ENCODE measurements at places on chromosomes 1 and 21.
A peak's percentile ranks its signal among the peaks of the same experiment; 100 is the strongest.

GRCh38 chr1:39992234-39992633 is 37.3 kb downstream of the MFSD2A start:
- DNase-seq: peak; percentile 33

DNA sequence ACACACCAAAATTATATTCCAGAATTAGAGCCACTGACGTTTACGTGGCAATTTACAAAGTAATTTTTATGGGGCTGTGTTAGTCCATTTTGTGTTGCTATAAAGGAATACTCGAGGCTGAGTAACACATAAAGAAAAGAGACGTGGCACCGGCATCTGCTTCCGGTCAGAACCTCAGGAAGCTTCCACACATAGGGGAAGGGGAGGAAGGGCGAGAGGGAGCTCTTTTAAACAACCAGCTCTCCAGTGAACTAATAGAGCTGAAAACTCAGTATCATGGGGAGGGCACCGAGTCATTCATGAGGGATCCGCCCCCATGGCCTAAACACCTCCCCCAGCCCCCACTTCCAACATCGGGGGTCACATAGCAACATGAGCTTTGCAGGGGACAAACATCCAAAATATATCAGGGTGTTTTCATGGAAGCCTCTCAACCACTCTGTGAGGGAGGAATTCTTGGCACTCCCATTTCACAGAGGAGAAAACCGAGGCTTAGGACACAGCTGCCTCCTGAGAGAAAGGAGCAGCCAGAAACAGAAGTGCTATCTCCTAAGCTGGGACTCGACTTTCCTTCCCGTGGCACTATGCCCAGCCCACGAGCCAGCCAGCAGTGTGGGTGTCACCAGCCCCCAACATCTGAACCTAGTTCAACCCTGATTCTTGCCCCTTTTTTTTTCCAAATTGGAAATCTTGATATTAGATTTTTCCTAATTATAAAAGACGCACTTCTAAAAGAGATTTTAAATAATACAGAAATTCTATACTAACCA is 29.2 kb downstream of the MIS18A start:
- no peak for DNase-seq

GRCh38 chr1:244204004-244204403 is 152.9 kb downstream of the ZBTB18 start:
- no peak for DNase-seq

DNA sequence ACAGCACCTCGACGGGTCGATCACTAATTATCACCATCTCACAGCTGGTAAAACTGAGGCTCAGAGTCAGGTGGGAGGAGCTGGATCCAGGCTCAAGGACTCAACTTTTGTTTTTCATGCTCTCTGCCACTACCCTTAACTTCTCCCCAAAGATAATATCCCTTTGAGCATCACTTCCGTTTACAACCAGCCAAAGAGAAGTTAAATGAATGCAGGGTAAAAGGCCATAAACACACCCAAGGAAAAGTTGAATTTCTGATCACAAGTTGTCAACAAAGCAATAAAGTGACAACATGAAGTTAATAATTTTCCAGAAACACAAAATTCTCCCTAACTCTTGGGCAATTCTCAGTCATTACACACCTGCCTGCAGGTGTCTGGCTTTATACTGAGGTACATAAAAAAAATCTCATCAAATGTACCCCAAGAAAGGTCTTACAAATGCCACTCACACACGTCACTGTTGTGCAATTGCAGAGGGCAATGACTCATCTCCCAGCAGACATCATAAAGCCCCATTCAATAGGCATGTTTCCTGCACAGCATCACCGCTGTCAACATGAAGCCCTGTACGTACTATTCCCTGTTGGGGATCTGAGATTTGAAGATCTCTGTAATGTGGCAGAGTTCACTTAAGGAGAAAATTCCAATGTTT is 3.4 kb downstream of the OR2T11 start:
- no peak for DNase-seq

DNA sequence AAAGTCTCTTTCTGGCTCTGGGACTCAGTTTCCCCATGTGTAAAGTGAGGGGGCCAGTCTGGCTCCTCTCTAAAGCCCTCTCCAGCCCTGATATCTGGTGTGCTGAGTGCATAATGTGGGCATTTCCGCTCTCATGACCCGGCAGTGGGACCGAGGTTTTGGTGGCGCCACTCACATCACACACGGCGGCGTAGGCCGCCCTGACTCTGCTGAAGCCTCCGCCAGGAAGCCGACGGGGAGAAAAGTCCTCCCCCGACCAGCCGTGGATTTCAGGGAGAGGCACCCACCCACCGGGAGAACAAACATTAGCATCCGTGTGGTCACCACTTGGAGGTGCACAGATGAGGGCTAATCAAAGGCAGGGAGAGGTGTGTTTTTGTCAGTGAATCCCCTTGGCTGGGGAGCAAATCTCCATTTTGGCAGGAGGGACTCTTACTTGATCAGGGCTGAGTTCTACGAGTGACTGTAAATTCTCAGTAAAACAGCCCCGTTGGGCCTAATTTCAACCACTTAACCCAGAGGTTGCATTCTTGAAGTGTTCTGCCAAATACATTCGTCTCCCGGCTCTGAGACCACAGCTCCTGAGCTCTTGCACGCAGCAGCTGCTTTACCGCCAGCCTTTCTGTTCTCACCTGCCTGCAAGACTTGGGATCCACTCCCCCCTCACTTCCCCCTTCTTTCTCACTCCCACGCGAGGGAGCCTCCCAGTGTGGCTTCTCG is 118.2 kb downstream of the FOXD2 start:
- DNase-seq: no peak

DNA sequence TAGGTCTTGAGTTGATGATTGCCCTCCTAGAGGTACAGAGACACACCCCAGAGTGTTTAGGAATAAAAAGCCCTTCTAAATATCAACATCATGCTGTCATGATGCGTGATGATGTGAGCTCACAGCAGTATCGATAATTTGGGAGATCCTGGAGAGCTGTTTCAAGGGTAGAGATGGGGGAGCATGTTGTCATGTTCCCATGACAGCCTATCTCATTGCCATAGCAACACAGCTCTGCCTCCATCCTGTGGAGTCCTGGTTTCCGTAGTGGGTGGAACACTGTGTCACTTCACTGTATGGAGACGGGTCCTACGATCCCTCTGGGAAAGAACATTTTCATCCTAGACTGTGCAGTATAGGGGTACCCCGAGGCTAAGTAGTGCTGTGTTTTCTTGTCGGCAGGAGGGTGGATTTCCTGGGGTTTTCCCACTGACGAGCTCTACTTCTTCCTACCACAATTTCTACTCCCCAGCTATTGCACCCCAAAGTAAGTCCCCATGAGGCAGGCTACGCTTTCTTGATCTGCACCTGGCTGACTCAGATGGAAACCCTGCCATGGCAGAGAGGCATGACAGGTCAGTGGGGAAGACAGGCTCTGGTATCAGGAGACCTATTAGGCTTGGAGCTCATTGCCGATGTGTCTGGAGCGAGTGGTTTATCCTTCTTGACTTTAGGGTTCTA is 7.2 kb downstream of the KISS1 start:
- DNase-seq: no peak

- no peak for DNase-seq
These were observed 16.0 kb upstream of the LRRC7 start for GRCh38 chr1:69551476-69552324.

DNA sequence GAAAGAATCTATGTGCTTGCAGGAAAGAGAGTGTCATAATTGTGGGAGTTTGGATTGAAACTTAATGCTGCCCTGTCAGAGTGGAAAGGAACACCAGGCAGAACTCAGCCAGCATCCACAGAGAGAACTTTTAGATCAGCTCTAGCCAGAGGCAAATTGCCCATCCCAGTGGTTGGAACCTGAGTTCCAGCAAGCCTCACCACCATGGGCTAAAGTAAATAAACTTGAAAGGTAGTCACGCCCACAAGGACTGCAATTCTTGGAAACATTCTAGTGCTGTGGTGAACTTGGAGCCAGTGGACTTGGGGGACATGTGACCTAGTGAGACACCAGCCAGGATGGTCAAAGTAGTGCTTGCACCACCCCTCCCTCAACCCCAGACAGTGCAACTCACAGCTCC is 571.6 kb downstream of the LRRIQ3 start:
- DNase-seq: no peak

DNA sequence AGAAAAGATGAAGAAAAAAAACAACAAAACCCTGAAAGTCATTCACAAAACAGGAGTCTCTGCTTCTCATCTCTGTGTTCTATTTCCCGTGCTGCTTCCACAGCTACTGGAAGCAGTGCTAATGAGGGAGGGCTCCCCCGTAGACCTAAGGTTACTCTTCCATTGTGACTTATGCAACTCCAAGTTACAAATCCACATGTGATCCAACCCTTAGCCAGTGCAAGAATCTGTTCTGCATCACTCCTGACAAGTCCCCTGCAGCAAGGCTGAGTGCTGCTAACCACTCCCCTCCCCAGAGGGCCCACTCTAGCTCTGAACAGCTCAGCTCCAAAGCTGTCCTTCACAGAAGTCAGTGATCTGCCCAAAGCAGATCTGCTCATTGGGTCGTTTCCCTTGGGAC is 10.3 kb downstream of the DNALI1 start:
- DNase-seq: no peak

DNA sequence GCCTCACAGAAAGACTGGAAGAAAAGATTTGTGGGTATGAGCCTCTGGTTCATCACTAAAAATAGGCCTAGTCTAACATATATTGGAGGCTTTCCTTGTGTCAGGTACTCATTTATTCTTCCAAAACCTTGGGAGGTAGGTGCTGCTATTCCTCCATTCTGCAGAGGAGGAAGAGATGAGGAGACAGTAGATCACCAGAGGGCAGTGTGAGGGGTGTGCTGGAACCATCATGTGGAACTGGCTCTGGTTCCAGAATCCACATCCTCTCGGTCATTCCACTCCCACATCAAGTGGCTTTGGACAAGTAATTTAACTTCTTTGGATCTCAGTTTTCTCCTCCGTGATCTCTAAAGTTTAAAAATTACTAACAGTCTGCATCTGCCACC is 7.4 kb upstream of the INKA2 start:
- DNase-seq: no peak

DNA sequence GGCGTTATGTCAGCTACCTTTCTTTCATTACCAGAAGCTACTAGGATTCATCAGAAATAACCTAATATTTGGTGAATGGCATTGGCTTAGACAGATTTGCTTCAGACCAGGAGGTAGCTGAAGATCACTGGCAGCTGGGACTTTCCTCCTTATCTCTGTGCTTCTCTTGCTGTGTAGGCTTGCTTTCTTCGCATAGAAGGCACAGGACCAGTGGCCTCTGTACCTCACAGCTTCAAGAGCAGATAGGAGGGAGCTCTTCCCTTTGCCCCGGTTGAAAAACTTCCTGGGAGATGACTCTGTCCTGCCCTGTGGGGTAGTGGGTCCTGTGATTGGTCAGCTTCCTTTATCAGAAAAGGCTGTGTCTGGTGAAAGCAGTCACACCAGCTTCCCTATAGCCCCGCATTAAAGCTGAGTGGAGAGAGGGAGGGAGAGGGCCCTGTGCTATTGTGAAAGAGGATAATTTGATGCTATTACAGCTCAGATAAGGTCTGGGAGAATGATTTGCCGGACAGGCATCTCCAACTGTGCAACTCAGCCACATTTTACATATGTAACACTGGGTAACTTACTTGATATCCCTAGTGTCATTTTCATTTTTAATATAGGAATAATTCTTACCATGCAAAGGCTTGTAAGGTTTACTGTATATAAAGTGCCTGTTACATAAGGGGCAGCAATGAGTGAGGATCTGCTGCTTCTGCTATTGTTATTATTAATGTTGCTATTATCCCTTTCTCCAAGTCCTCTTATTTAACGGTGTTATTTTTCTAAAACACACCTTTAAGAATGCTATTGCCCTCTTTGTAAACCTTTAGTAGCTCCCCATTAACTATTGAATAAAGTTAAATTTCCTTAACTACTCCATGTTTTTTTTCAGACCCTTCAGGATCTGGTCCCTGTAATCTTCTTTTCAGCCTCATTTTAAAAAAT is 31.6 kb downstream of the OSBPL9 start:
- DNase-seq: peak; percentile 38

DNA sequence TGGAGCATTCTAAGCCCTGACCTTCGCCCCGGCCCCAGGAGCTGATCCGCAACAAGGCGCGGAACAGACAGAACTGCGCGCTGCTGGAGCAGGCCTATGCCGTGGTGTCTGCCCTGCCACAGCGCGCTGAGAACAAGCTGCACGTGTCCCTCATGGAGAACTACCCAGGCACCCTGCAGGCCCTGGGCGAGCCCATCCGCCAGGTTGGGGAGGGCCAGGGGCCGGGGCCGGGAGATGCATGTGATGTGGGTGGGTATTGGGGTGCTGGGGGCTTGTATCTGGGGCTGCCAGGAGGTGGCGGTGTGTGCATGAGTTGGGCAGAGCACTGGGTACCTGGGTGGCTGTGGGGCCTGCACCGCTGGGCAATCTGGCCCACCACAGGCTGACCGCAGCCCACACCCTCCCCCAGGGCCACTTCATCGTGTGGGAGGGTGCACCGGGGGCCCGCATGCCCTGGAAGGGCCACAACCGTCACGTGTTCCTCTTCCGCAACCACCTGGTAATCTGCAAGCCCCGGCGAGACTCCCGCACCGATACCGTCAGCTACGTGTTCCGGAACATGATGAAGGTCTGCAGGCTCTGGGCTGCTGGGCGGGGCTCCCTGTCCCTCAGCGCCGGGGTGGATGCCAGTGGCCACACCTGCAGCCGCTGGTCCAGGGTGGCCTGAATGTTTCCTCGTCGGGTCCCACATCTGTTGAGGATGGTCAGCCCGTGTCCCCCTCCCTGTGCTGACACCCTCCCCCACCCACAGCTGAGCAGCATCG is 65.8 kb downstream of the TRIM11 start:
- no peak for DNase-seq

- DNase-seq: peak; percentile 70
These were observed 54.9 kb downstream of the OPTC start for GRCh38 chr1:203548892-203549291.

DNA sequence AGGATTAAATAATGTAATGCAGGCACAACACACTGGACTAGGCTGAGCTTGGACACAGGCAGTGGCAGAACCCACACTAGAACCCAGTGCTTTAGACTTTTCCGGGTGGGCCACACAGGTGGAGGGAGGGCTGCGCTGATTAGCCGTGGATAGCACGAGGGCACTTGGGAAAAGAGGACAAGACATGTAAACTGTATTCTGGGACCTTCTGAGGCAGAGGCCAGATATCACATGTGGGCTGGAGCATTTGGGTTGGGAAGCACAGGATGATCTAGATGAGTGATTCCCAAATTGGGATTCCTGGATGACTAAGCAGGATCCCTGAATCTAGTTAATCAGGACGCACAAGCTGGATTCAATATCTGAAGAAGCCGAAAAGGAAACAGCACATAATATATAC is 20.3 kb upstream of the A3GALT2 start:
- no peak for DNase-seq
